ENCODE measurements at places on chromosomes 3 and 15. TPM values are rescaled to one million over a fixed set of nuclear protein-coding genes. Genes with fewer than 3 reads are reported as not detected.
A peak's percentile ranks its signal among the peaks of the same experiment; 100 is the strongest.

DNA sequence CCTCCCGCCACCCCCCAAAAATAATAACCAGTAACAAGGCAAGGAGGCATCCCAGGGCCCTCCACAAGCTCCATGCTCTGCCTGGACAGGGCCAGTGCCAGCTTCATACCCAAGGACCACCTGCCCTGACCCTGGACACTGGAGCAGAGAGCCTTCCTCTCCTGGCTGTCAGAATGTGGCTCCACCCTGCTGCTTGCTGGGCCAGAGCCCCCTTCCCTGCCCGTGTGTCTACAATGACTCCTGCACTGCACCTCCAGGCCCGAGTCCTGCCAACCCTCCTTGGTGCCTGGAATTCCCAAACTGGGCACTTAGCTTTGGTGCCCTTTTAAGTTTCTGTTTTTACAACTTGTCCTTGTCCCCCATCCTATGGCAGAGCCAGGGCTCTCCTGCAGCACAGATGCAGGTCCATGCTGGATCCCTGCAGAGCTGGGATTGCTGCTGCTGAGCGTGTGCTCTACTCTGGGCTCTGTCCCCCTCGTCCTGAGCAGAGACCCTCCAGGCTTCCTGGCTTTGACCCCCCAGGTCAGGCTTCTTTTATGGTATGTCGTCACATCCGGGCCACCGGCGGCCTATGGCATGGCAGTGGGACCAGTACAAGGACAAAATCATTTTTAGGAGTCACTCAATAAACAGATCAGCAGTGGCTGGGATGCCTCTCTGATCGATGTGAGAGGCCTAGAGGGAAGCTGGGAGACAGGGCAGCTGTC is 11.4 kb upstream of the SNRPA1 start:
- no peak for DNase-seq

DNA sequence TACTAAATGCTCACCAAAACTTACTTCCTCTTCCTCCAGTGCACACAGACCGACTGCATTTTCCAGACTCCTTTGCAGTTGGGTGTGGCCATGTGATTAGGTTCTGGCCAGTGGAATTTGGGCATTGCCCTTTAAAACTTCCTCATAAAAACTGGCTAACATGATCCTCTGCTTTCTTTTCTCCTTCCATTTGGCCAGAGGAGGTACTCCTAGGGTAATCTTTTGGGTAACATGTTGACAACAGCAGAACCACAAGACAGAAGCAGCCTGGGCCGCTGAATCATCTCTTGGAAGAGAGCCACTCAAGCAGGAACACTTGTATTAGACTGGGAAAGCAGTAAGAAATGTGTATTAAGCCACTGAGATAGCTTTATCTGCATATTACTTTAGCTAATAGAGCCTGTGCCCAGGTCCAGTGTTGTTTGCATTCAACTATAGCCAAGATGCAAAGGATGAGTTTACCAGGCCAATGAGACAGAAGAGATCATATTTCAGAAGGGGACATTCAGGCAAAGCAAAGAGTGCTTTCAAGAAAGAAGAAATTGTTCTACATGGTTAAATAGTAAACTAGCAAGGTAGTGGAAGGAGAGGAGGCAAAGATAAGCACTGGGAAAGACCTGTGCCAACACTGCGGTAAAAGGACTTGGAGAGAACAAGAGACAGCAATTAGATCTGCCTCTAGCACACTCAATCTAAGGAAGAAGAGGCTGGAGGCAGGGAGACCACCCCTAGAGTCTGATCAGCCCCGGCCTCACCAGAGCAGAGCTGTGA is 79.8 kb downstream of the PLCH1 start:
- peak; percentile 12 for DNase-seq

The CKMT1A gene
- 1.7 TPM for total RNA-seq

The CCDC54 gene
- not detected for total RNA-seq

The CNTN4 gene
- total RNA-seq, result 5.1 TPM

The GUCA1C gene
- total RNA-seq, result not detected
